WTC11 (cell line): ENCODE measurements at places on chromosomes 6 and 20. TPM values are rescaled to one million over a fixed set of nuclear protein-coding genes. Genes with fewer than 3 reads are reported as not detected.
A peak's percentile ranks its signal among the peaks of the same experiment; 100 is the strongest.

DNA sequence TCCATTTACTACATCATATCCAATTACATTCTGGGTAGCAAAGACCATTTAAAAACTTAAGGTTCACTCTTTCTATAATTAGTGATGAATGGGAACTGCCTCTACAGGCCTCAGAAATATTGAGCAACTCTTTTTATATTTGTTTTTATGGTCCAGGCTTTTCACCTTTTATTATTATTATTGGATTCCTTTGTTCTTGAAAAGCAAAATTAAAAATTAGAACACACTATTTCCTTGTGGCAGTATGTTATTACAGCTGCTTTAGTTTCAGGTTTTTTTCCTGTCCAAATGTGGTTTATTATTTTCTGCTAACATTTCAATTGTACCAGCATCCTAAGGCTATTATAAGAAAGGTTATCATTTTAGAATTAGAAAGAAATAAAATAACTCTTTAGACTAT lies 150.1 kb downstream of the FARS2 start:
- no peaks in the 10 kb centered on the region; the same call in 1 of the 2 replicates for H3K27me3 ChIP-seq
- peaks cover 22% of the 10 kb centered on the region for H3K4me1 ChIP-seq
- no peaks in the 10 kb centered on the region for H3K36me3 ChIP-seq
- H3K27ac ChIP-seq = peak overlapping the region; percentile 56; the same call in 1 of the 2 replicates
- no peak overlapping the region for H3K4me3 ChIP-seq

CD109 gene
- 3.5 to 4.5 TPM (median 4.0 TPM) in 3 replicates for total RNA-seq

IPCEF1 gene
- total RNA-seq = 0.25 to 1.3 TPM (median 1.2 TPM) in 3 replicates

GRCh38 chr20:5177071-5177470 lies 50.3 kb downstream of the CDS2 start:
- no peaks in the 10 kb centered on the region for H3K27me3 ChIP-seq
- peaks cover 44% of the 10 kb centered on the region for H3K4me1 ChIP-seq
- H3K27ac ChIP-seq = peak overlapping the region; percentile 11
- no peak overlapping the region for H3K4me3 ChIP-seq
- peaks cover 21% of the 10 kb centered on the region for H3K36me3 ChIP-seq

C20orf173 gene
- total RNA-seq = not detected in 3 replicates

IYD gene
- total RNA-seq = 0.07 TPM in 1 of 3 replicates, not detected in the others

WTAP gene
- total RNA-seq = 88.8 to 92.7 TPM (median 91.9 TPM) in 3 replicates

SLC17A4 gene
- 0.05 to 0.07 TPM in 2 of 3 replicates, not detected in the other for total RNA-seq

DNA sequence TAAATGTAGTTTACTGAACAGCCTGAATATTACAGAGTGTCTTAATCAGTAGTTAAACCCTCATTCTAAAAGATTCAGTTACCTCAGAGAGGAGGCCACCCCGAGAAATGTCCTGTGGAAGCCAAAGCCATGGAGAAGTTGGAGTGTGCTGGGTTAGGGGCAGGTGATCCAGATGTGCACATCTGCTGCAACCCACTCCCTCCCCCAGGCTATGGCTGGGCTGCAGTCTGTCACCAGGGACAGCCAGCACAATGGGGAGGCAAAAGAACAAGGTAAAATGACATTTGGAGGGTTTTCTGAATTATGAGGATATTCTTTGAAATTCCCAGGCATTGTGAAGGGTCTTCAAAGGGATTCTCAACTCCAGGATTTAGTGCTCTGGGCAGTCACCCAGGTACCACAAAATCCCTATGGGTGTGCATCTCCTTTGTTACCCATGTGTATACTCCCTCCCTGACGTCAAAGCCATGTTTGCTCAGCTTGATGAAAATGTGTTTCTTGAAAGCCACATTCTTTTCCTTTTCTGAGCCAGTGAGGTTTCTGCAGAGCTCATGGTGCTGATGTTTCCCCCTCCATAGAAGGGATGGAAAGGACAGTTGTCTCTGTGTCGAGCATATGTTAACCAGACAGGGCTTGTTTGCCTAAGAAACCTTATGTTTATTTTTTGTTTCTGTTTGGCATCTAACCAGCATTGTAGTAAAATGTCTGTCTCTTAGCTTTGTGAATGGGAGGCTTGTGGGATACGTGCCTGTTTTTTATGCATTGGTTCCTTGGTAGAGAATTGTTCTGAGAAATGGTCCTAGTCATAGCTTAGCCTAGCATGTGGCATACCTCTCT lies 212.3 kb upstream of the TBX18 start:
- H3K27ac ChIP-seq = no peak overlapping the region
- H3K36me3 ChIP-seq = 0 out of 2 replicates have a peak, but pooled peaks cover 2% of the 10 kb centered on the region
- no peak overlapping the region for H3K4me3 ChIP-seq
- no peak for DNase-seq
- H3K27me3 ChIP-seq = no peaks in the 10 kb centered on the region
- H3K4me1 ChIP-seq = peaks cover 27% of the 10 kb centered on the region

DNA sequence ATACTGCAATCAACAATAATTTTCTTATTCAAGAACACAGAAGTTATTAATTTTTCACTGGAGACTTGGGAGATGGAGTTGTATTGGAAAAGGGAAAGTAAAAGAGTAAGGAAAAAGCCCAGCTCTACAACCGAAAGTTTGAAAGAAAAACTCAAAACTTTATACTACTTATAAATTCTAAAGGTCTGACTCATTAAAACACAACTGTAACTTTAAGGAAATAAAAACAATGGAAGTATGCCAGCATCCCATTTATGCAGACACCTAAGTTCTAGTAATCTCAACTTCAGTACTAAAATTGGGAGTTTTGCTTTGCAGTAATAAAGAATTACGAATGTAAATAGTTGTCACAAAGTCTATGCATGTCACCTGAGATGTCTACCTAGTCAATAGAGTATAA lies 80.6 kb downstream of the IRAK1BP1 start:
- H3K36me3 ChIP-seq = peaks cover 85% of the 10 kb centered on the region
- H3K4me1 ChIP-seq = no peaks in the 10 kb centered on the region
- no peak overlapping the region for H3K4me3 ChIP-seq
- H3K27me3 ChIP-seq = no peaks in the 10 kb centered on the region
- H3K27ac ChIP-seq = no peak overlapping the region

- H3K4me1 ChIP-seq = peaks cover 23% of the 10 kb centered on the region
- H3K27ac ChIP-seq = 0 out of 2 replicates have a peak overlapping the region, but pooled peaks have one; percentile 7
- no peaks in the 10 kb centered on the region; the same call in 1 of the 2 replicates for H3K27me3 ChIP-seq
- DNase-seq = peak; percentile 33
- no peak overlapping the region for H3K4me3 ChIP-seq
These were observed 1.1 kb downstream of the SAPCD1 start for GRCh38 chr6:31763619-31763940.

DNA sequence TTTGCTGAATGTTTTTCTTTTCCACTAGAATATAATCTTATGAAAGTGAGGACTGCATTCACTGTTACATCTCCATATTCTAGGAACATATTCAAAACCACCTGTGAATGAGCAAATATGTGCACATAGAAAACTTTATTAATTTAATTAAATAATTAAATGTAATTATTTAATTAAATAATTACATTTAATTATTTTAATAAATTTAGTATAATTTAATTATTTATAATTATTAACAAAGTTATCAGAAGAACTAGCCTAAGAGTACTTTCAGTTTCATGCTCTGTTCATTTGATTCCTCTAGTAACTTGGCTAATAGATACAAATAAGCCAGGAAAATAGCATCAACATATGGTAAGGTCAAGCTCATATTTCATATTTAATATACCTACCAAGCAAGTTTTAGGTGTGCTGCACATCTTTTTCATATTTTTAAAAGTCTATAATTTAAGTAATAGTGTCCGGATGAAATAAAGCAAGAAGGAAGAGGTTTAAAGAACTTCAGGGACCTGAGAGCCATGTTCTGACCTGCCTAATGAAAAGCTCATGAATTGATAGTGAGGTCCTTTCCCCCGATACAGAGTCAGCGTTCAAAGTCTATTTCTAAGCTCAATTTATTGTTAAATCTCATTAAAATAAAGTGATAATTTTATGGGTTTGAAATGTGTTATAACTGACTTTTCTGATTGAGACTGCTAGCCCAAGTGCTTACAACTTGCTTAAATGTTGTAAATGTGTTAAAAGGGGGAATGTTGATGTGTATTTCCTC lies 361.4 kb upstream of the FLRT3 start:
- no peak overlapping the region for H3K27ac ChIP-seq
- no peak for DNase-seq
- no peaks in the 10 kb centered on the region for H3K27me3 ChIP-seq
- no peaks in the 10 kb centered on the region for H3K4me1 ChIP-seq
- no peak overlapping the region for H3K4me3 ChIP-seq
- H3K36me3 ChIP-seq = no peaks in the 10 kb centered on the region

TAGAP gene
- total RNA-seq = 0.22 to 0.27 TPM (median 0.27 TPM) in 3 replicates
